ENCODE measurements at places on chromosomes 2 and 18.

DNA sequence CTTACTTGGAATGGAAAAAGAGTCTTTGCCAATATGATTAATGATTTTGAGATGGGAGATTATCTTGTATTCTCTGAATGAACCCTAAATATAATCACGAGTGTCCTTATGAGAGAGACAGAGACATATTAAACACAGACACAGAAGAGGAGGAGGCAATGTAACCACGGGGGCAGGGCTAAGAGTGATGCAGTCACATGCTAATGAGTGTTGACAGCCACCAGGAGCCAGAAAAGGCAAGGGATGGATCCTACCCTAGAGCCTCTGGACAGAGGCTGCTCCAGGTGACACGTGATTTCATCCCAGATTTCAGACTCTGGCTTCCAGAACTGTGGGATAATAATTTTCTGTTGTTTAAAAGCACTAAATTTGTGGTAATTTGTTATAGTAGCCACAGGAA is 679.6 kb downstream of the MBD2 start:
- no peak for DNase-seq

DNA sequence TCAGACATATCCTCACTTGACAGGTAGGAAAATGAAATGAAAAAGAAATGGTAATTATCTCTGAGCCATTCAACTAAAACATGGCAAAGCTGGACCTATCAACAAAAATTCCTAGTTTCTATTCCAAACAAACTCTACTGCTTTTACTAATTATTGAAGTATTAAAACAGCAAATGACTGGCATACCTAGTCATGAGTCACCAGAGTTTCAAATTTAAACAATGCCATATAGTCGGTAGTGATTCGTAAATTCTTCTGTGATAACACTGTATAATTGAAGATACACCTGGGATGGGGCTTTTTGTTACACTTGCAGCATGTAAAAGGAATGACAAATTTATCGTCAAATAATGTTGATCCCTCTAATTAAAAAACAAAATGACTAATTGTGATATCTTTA is 153.1 kb upstream of the THUMPD2 start:
- no peak for DNase-seq

DNA sequence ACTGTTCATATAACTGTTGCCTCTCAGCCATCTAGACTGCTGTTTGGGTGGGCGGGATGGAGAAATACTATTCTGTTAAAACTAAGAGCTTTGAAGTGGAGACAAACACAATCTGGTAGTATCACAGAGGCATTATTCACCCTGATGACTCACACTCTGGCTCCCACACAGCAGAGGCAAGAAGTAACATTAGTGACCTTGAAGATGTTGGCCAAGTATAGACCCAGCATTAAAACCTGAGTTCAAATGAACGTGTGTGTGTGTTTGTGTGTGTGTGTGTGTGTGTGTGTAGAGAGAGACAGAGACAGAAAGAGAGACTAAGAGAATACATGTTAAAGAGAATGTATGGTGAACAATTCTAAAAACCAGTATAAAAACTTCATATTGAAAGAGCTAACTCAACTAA is 22.5 kb upstream of the ACVR1 start:
- peak; percentile 34 for DNase-seq

- DNase-seq: no peak
Observed at GRCh38 chr2:46781468-46782189, 134.0 kb downstream of the MCFD2 start.

DNA sequence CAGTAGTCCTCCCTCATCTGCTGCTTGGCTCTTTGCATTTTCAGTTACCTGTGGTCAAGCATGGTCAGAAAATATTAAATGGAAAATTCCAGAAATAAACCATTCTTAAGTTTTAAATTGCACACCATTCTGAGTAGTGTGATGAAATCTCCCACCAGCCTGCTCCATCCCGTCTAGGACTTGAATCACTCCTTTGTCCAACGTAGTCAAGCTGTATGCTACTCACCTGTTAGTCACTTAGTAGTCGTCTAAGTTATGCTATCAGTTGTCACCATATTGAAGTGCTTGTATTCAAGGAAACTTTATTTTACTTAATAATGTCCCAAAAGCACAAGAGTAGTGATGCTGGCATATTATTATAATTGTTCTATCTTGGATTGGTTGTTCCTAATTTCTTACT is 172.5 kb downstream of the FIGN start:
- DNase-seq: no peak

- no peak for DNase-seq
Observed at GRCh38 chr2:222715742-222716141, 44.3 kb downstream of the MOGAT1 start.

DNA sequence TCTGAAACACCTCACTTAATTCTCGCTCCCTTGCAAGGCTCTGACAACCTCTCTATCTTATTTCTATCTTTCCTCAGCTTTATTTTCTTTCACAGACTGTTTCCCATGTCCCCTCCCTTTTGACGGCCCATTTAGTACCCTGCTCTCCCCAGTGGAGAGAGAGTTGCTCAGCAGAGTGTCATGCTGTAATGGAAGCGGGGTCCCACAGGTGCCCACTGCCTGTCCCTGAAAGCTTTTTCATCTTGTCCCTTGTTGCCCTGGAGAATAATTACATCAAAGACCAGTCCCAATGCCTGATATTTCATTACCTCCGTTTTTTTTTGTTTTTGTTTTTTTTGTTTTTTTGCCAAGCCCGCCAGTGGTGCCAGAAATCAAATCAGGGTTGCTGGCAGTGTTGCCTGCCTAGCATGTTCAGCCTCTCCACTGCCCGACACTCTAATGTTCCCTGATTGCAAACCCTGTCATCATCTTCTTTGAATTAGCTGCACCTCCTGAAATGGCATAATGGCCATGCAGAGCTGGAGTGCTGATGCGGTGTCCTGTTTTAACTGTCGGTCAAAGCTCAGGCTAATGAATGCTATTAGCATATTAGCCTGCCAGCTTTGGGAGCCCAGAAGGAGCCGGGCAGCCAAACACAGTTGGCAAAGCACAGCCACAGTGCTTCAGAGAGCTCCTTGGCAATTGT is 71.2 kb upstream of the CAVIN2 start:
- DNase-seq: no peak

- DNase-seq: no peak
Observed at GRCh38 chr18:35467624-35468016, 30.1 kb downstream of the INO80C start.

DNA sequence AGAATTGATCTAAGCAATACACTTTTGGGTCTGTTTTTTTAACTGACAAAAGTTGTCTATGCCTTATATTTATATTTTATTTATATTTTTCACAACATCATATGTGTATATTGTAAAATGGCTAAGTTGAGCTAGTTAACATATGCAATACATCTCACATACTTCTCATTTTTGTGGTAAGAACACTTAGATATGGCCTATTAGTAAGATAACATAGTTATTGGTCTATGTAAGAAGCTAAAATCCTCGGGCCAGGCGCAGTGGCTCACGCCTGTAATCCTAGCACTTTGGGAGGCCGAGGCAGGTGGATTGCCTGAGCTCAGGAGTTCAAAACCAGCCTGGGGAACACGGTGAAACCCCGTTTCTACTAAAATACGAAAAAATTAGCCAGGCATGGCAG is 275.6 kb upstream of the ID2 start:
- DNase-seq: no peak

- no peak for DNase-seq
Observed at GRCh38 chr2:64727013-64727767, 73.5 kb upstream of the SERTAD2 start.

- peak; percentile 12 for DNase-seq
Observed at GRCh38 chr2:145652571-145653545, 1132.9 kb upstream of the ZEB2 start.

DNA sequence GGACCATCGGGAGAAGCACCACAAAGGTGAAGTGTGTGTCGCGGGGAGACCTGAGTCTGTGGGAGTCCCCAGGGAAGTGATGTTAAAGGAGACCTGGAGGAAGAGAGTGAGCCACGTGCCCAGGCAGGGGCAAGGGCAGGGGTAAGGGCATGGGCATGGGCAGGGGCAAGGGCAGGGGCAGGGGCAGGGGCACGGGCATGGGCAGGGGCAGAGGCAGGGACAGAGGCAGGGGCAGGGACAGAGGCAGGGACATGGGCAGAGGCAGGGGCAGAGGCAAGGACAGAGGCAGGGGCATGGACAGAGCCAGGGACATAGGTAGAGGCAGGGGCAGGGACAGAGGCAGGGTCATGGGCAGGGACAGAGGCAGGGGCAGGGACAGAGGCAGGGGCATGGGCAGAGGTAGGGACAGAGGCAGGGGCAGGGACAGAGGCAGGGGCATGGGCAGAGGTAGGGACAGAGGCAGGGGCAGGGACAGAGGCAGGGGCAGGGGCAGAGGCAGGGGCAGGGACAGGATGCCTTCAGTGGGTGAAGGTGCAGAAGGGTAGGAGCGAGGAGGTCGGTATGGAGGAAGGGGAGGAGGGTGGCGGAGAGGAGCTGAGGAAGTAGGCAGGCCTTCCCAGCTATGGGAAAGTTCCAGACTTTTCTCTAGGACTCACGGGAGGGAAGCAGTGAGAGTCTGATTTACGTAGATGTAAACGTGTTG is 33.3 kb downstream of the NTSR2 start:
- no peak for DNase-seq

Data from AG04449 (cell line).